ENCODE measurements at places on chromosomes 13 and 19. TPM values are rescaled to one million over a fixed set of nuclear protein-coding genes. Genes with fewer than 3 reads are reported as not detected.

DNA sequence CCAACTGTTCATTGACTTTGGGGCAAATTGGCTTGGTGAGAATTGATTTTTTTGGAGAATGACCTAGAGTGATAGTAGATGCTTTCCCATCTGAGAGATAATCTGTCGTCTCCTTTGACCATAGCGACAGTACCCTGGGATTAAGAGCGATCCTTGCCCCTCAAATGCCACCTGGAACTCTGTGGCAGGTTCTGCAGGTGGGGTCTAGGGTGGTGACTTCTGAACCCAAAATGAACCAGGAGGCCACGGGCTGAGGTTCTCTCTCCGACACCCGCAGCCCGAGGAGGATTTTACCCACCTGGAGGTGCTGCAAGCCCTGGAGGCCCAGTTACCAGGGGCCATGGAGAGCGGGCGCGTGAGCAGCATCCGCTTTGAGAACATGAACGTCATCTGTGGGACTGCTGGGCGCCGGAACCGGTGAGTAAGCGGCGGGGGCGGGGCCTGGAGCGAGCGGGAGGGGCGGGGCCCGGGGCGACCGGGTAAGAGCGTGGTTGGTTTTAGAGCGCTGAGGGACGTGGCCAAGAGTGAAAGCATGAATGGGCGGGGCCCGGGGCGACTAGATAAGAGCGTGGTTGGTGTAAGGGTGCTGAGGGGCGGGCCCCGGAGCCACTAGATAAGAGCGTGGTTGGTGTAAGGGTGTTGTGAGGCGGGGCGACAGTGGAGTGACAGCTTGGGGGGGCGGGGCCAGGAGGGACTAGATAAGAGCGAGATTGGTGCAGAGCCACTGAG lies 8.6 kb downstream of the C19orf81 start:
- peak; percentile 98 for DNase-seq

DNA sequence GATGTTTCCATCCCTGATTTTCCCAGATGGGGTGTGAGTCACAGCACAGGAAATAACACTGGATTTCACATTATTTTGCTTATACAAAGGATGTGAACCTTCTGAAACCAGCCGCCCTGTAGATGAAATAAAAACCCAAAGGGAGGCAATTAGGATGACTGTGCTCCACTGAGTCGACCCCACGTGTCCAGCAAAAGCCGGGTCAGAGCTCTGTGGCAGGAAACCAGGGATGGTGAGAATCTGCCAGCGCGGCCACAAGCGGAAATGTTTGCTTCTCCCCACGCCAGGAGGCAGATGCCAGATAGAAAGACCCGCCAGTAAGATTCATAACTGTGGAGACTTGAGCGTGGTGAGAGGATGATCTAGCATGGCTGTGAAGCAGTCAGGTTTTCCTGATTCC lies 764.4 kb downstream of the LIG4 start:
- DNase-seq, result no peak

GRCh38 chr19:19544954-19545591 lies 7.0 kb downstream of the CILP2 start:
- peak; percentile 74 for DNase-seq

- DNase-seq, result no peak
These were observed 873.8 kb downstream of the SLITRK6 start for GRCh38 chr13:84925443-84925842.

DNA sequence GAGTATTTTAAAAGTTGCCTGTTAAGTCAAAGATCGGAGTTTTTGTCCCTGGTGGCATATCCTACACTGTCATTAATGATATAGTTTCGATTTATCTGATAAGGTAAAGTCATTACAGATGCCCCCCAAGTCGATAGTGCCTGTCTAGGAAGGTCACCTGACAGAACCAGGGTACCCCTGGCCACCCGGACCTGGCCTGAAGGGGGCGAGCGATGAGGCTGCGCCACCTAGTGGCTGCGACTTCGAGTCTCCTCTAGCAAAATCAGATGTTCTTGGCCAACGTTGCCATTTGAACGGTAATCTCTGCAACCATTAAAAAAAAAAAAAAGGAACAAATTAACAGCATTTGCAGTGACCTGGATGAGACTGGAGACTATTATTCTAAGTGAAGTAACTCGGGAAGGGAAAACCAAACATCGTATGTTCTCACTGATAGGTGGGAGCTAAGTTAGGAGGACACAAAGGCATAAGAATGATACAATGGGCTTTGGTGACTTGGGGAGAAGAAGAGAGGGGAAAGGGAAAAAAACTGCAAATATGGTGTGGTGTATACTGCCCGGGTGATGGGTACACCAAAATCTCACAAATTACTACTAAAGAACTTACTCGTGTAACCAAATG lies 565.1 kb downstream of the LIG4 start:
- peak; percentile 40 for DNase-seq

The PCP2 gene
- not detected for total RNA-seq

DNA sequence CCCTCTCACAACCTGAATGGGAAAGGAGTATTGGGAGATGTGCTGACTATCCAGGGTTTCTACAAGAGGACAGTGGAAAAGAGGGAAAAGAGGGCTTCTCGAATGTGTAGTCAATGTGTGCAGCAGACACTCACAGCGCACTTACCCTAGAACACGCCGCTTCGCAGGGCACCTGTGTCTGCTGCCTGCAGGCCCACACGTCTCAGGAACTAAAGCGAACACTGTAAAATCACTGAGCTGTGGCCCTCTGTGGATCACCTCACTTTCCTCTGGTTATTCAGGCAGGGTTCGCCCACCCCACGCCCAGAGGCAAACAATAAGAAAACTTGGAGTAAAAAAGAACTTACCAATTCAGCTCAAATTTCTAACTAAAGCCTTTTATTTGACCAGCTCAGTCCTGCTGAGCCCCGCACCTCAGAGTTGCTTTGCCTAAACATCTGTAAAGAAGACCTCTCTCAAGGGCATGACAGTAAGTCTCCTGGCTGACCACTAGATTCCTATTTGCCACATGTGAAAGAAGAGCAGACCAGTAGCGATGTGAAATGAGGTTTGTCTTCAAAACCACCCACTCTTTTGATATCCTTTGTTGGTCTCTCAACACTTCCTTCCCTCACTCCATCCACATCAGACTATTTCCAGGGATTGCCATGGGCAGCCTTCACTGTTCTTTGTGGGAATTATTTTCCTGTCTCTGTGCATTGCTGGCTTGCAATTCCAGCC lies 19.3 kb upstream of the DOCK9 start:
- no peak for DNase-seq

DNA sequence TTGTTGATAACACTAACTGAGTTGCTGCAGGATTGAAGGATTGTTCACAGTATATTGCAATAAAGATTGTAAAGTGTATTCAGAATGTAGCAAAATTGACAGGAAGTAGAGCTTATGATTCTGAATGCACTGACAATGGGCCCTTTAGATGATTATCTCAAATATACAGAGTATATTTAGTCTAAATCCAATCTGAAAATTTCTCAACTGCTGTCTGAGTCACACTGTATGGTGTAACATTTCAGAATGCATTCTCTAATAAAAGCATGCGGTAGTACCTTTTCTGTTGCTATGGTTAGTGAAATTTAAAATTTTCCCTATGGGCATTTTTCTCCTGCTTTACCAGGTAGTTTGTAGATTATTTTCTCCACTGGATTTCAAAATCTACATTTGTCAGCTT lies 365.2 kb downstream of the PCDH17 start:
- DNase-seq, result no peak

The RASAL3 gene
- total RNA-seq, result not detected

The FPR3 gene
- total RNA-seq, result not detected

The LYPD5 gene
- total RNA-seq, result 0.21 TPM

GRCh38 chr13:70520275-70521036 lies 412.2 kb upstream of the KLHL1 start:
- DNase-seq, result no peak

The SHISA2 gene
- 59.8 TPM for total RNA-seq

DNA sequence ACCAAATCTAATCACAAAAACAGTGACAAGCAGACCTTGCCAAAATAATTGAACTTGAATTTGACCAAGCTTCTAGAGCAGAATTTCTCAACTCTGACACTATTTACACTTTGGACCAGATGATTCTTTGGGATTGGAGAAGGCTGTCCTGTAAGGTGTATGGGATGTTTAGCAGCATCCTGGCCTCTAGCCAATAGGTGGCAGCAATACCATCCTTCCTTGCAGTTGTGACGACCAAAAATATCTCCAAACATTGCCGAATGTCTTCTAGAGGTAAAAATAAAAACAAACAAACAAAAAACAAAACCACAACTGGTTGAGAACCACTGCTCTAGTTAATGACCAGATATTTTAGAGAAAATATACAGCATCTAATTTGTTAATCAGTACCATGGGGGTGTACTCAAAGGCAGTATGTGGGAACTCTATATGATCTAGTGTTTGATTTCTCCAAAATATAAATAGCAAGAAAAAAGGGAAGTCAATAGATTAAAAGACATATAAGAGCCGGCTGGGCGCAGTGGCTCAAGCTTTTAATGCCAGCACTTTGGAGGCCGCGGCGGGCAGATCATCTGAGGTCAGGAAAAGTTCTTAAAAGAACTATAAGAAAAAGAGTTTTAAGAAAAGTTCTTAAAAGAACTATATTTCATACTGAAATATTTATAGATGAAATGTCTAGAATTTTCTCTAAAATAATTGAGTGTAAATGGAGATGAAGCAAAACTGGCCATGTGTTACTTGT lies 60.9 kb upstream of the ZNF527 start:
- DNase-seq, result peak; percentile 40

Measured in H7 (cell line).